SIG-M5 (cell line): ENCODE measurements at places on chromosomes 6 and 20.

- DNase-seq = no peak
Observed at GRCh38 chr20:641516-641875, 11.5 kb downstream of the SRXN1 start.

DNA sequence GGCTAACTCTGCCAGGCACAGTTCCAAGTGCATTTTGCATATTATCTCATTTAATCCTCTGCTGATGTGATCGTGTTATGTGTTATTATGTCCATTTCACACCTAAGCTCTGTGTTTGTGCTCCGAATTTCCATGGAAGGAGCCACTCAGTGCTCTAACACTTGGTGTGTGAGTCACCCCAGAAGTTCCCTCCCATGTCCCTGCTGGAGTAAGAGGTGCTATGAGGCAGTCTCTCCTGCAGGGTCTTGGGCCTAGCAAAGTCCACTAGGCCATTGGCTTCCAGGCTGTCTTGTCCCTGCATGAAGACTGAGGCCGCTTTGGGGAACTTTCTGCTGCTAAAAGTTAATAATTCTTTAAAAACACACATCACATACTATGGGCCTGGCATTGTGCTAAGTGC, 405.9 kb upstream of the SULF2 start:
- DNase-seq = no peak

- no peak for DNase-seq
Observed at GRCh38 chr20:57381596-57382503, 9.3 kb upstream of the RBM38 start.

GRCh38 chr6:49339096-49339495, 124.0 kb downstream of the MMUT start:
- DNase-seq = no peak

DNA sequence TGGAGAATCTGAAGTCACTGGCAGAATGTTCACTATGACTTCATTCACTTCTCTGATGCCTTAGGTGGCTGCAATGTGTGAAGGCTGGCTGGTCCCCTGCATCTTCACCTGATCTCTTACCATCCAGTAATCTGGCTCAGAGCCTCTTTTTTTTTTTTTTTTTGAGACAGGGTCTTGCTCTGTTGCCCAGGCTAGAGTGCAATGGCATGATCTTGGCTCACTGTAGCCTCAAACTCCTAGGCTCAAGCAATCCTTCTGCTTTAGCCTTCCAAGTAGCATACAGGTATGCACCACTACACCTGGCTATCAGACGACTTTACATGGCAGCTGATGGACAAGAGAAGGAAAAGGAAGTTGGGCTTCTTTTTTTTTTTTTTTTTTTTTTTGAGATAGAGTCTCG, 25.8 kb upstream of the JARID2 start:
- DNase-seq = no peak

- DNase-seq = no peak
Observed at GRCh38 chr6:168886964-168887363, 366.7 kb downstream of the THBS2 start.

GRCh38 chr6:45587229-45588060, 209.7 kb upstream of the SUPT3H start:
- DNase-seq = no peak

DNA sequence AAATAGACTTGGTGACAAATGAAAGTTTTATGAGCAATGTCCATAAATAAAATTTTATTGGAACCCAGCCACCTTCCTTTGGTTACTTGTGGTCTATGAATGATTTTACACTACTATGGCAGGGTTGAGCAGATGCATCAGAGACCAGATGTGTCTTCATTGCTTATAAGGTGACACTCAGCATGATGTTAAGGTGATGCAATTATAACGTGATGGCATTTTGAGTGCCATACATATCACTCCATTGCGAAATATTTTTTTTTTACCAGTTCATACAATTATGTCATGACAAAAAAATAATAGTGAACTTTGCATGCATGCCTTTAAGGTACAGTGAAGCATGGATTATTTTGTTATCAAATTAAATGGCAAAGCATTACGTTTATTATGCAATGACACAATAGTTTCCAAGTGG, 96.0 kb downstream of the ADTRP start:
- DNase-seq = no peak

DNA sequence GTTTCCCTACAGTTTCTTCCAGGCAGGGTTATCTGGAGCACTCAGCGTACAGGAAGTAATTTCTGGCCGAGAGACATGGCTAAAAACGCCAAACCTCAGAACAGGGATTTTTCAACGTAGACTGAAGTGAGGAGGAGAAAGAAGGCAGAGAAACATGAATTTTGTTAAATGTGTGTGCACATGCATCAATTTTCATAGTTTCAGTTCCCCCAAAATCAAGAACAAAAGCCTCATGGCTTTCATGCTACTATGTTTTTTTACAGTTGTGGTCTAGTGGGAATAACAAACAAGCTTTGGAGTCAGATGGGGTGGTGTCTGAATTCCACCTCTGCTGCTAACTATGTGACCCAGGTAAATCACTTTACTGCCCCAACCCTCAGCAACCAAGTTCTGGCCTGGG, 4.9 kb downstream of the TOMM34 start:
- DNase-seq = no peak

DNA sequence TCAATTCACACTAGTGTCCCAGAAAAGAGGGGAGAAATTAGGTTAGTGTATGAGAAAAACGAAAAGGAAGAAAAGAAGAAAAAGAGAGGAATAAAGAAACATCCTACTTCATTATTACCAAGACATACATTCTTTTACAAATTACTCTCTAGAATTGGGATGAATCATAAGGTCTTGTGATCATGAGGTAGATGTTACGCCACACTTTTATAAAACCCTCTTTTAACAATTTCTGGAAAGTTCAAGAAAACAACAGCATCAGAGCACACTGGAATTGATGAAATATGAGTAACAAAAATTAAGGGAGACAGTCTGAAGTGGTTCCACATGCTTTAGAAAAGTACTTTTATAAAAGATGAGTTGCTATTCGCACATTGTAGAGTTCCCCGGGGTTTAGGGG, 32.6 kb upstream of the NRSN1 start:
- no peak for DNase-seq
